ENCODE measurements at places on chromosomes 3 and 15. TPM values are rescaled to one million over a fixed set of nuclear protein-coding genes. Genes with fewer than 3 reads are reported as not detected.

CYP1A2 gene
- polyA plus RNA-seq: 0.08 TPM

AHSG gene
- 3.1 TPM for polyA plus RNA-seq

POPDC2 gene
- polyA plus RNA-seq: 3.7 TPM

IQCF5 gene
- not detected for polyA plus RNA-seq

CELSR3 gene
- 0.96 TPM for polyA plus RNA-seq

RTP3 gene
- polyA plus RNA-seq: not detected

ONECUT1 gene
- not detected for polyA plus RNA-seq

TUBGCP4 gene
- 24.2 TPM for polyA plus RNA-seq

ITIH1 gene
- not detected for polyA plus RNA-seq

CLDN18 gene
- polyA plus RNA-seq: 1.6 TPM

KLHDC8B gene
- polyA plus RNA-seq: 43.9 TPM

RTP1 gene
- not detected for polyA plus RNA-seq

KLHL6 gene
- 1.2 TPM for polyA plus RNA-seq

MME gene
- 536 TPM for polyA plus RNA-seq

ADAMTSL3 gene
- polyA plus RNA-seq: 4.0 TPM

ZMYND10 gene
- polyA plus RNA-seq: 3.8 TPM

ANKRD34C gene
- polyA plus RNA-seq: 0.08 TPM
